ENCODE measurements at places on chromosomes 7 and 10. TPM values are rescaled to one million over a fixed set of nuclear protein-coding genes. Genes with fewer than 3 reads are reported as not detected.

SEC61A2 gene
- 0.66 TPM for total RNA-seq

DNA sequence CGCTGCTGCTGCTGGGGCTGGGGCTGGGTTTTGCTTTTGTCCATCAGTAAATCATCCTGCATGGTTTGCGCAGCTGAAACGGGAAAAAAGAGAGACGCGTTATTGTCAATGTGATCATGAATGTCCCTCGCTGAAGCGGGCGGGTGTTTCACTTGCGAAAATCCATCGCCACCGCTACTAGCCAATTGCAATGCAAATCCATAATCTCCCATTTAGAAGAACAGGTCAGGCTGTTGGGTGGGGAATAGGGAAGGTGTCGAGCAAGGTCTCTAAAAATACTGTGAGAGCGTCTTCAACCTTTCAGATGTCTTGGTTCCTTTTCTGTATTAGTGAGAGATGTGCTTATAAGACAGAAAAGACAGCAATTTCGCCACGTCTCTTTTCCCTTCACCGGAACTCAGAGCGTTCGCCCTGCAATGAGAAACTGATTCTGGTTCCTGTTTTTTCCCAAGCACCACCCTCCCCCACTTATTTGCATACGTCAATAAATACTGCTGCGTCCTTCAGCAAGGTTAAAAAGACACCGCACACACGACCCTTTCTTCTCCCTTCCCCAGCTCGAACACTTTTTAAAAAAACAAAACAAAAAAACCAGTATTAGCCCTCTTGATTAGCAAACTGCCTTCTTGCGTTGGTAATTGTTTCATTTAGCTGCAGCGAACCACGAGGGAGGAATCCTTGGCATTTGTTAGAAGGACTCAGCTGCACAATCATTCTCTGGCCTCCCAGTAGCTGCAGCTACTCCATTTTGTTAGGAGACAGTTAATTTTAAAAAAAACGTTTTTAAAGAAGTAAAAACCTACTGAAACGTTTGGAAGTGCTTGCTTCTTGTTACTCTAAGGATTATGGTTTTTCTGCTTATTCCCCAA, 50.4 kb downstream of the CPEB3 start:
- peak overlapping the region; percentile 86 for H3K27ac ChIP-seq
- H3K27me3 ChIP-seq: no peaks in the 10 kb centered on the region
- DNase-seq: peak; percentile 78
- H3K36me3 ChIP-seq: no peaks in the 10 kb centered on the region
- H3K4me1 ChIP-seq: peaks cover 55% of the 10 kb centered on the region
- H3K4me3 ChIP-seq: peak overlapping the region; percentile 68

DNA sequence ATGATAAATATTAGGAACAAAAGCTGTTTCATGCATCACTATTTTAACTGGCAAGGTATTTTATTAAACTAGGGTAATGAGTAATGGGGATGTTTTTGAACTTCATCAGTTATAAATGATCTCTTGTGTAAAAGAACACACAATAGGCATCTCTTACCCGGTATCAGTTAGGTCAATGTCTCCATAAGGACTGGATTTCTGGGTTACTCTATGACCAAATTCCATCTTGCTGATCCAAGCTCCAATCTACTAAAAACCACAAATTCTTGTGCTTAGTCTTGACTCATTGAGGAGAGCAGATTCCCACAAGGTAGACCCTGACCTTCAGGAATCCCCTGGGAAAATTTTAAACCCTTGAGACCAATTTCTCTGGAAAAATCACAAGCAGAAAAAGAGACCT, 1167.7 kb downstream of the XPNPEP1 start:
- H3K4me1 ChIP-seq: no peaks in the 10 kb centered on the region
- H3K27ac ChIP-seq: no peak overlapping the region
- no peak overlapping the region for H3K4me3 ChIP-seq

OR2A5 gene
- not detected for total RNA-seq

- H3K36me3 ChIP-seq: no peaks in the 10 kb centered on the region
- no peak for DNase-seq
- no peak overlapping the region for H3K27ac ChIP-seq
- peaks cover 14% of the 10 kb centered on the region for H3K4me1 ChIP-seq
- no peaks in the 10 kb centered on the region for H3K27me3 ChIP-seq
- H3K4me3 ChIP-seq: no peak overlapping the region
Observed at GRCh38 chr7:135802697-135803096, 54.1 kb upstream of the FAM180A start.

GRCh38 chr7:95246831-95247370, 77.4 kb downstream of the PON1 start:
- H3K27ac ChIP-seq: no peak overlapping the region
- H3K27me3 ChIP-seq: no peaks in the 10 kb centered on the region
- H3K36me3 ChIP-seq: no peaks in the 10 kb centered on the region

DNA sequence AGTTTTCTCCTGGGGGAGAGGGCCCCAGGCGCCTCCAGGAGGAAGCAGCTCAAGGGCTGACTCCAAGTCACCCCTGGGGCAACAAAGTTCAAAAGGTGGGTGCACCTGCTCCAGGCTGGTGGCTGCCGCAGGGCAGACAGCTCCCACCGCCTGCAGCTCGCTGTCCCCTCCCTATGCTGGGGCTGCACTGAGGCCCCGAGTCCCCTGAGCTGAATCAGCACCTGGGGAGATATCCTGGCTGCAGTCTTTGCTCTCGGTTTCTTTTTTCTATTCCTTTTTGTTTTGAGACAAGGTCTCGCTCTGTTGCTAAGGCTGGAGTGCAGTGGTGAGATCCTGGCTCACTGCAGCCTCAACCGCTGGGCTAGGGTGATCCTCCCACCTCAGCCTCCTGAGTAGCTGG, 183.4 kb downstream of the DNAJB6 start:
- no peaks in the 10 kb centered on the region for H3K27me3 ChIP-seq
- no peak for DNase-seq
- H3K4me3 ChIP-seq: no peak overlapping the region
- H3K27ac ChIP-seq: no peak overlapping the region

DNA sequence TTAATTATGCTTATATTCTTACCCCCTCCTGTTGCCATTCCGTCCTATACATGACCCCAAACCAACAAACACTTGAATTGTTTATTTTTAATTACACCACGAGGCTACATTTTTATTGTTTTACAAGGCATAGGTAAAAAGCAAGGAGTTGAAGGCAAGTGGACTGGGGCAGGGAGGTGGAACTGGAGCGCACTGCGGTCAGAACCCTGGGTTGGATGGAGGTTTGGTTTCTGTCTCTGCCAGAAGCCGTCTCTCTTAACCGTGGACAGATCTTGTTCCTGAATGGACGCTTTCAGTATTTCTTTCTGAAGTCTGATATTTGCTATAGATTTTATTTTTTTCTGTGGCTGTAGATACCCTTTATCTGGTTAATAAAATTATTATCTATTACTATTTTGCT, 19.9 kb upstream of the IGFBP3 start:
- no peak overlapping the region for H3K27ac ChIP-seq
- no peak for DNase-seq
- no peak overlapping the region for H3K4me3 ChIP-seq
- no peaks in the 10 kb centered on the region for H3K27me3 ChIP-seq
- H3K36me3 ChIP-seq: no peaks in the 10 kb centered on the region

GRCh38 chr10:80530251-80530650, 7.5 kb upstream of the SH2D4B start:
- no peaks in the 10 kb centered on the region for H3K4me1 ChIP-seq
- no peaks in the 10 kb centered on the region for H3K36me3 ChIP-seq
- H3K4me3 ChIP-seq: no peak overlapping the region
- H3K27ac ChIP-seq: no peak overlapping the region
- H3K27me3 ChIP-seq: no peaks in the 10 kb centered on the region
- peak; percentile 43 for DNase-seq

ZNHIT1 gene
- total RNA-seq: 74.8 TPM

AASS gene
- 37.9 TPM for total RNA-seq

NPFFR1 gene
- total RNA-seq: not detected

- H3K27ac ChIP-seq: no peak overlapping the region
- no peak for DNase-seq
- no peaks in the 10 kb centered on the region for H3K27me3 ChIP-seq
- H3K36me3 ChIP-seq: no peaks in the 10 kb centered on the region
Observed at GRCh38 chr7:114966156-114966555, 44.3 kb downstream of the MDFIC start.

GRCh38 chr10:79384773-79385391, 37.6 kb downstream of the PPIF start:
- H3K27ac ChIP-seq: no peak overlapping the region
- no peak for DNase-seq
- no peaks in the 10 kb centered on the region for H3K36me3 ChIP-seq
- peaks cover 10% of the 10 kb centered on the region for H3K4me1 ChIP-seq

GRCh38 chr7:39565538-39565937, 666 bp upstream of the YAE1 start:
- no peak for DNase-seq
- no peaks in the 10 kb centered on the region for H3K36me3 ChIP-seq
- H3K27ac ChIP-seq: no peak overlapping the region

TBX20 gene
- not detected for total RNA-seq

DNA sequence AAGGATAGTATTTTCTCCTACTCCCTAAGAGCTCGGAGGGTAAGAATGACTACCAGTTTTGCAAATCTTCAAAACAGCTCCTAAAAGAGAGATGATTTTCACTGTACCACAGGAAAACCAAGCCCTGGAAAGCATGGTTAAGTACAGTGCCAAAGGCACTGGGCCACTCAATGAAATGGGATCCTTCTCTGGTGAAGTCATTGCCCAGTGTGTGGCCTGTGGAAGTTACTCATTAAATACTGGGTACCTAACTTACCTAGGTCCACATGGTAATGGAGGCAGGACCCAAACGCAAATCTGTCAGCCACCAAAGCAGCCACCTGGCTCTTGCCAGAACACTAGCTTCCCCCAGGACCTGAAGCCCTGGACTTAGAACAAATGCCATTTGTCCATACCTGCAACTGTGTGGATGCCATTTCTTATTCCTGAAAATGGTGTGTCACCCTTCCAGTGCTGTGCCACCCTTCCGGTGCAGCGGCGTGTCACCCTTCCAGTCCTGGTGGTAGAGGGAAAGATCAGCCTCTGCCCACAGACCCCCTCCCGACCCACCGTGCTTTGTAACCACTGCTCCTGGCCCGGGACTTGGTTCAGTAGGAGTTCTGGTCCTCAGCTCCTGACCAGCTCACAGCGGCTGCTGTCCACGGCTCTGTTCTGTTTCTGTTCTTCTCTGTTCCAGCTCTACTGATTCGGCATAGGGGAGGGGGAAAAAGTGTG, 659.2 kb downstream of the SDK1 start:
- H3K4me1 ChIP-seq: peaks cover 19% of the 10 kb centered on the region
- H3K27me3 ChIP-seq: no peaks in the 10 kb centered on the region
- no peak overlapping the region for H3K4me3 ChIP-seq

C7orf57 gene
- total RNA-seq: not detected

CYP17A1 gene
- not detected for total RNA-seq

DNA sequence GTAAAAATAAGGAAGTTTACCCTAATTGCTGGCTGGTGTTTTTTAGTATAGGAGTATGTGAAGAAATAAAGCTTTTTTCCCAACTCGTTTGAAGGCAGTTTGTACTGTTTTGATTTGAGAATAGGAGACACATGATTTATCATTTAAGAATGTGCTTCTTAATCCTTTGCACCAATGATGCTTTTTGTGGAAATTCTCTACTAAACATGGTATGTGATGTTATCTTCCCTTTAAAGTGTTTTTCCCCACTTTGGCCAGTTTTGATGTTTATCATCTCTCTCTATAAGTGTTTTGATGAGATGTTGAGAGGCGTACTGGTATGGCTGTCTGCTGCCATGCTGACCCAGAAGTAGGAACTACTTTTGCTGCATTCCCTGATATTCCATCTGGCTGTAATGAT, 85.1 kb downstream of the SUGCT start:
- no peak overlapping the region for H3K4me3 ChIP-seq
- H3K36me3 ChIP-seq: no peaks in the 10 kb centered on the region
- no peak for DNase-seq
- H3K4me1 ChIP-seq: no peaks in the 10 kb centered on the region
- no peak overlapping the region for H3K27ac ChIP-seq

BMPER gene
- total RNA-seq: 0.78 TPM

TDRD1 gene
- total RNA-seq: 0.78 TPM
